A549 treated with CORT108297 at 1 μM for 4 hours (cell line): ENCODE measurements at places on chromosomes 2 and 18. TPM values are rescaled to one million over a fixed set of nuclear protein-coding genes. Genes with fewer than 3 reads are reported as not detected.

APOB gene
- not detected in 5 replicates for total RNA-seq

GPR45 gene
- total RNA-seq = not detected in 5 replicates

SESTD1 gene
- total RNA-seq = 16.5 to 24.3 TPM (median 23.7 TPM) in 5 replicates

ELAC1 gene
- 4.3 to 5.0 TPM (median 4.8 TPM) in 5 replicates for total RNA-seq

RALBP1 gene
- total RNA-seq = 23.9 to 30.6 TPM (median 28.1 TPM) in 5 replicates

SLC30A3 gene
- total RNA-seq = 2.4 to 4.1 TPM (median 3.9 TPM) in 5 replicates

IL36A gene
- not detected in 5 replicates for total RNA-seq

KIF1A gene
- 0.64 to 1.0 TPM (median 0.81 TPM) in 5 replicates for total RNA-seq

MGAT5 gene
- 13.8 to 20.1 TPM (median 17.7 TPM) in 5 replicates for total RNA-seq

CYP27A1 gene
- 0.12 to 0.18 TPM (median 0.15 TPM) in 5 replicates for total RNA-seq

PSD4 gene
- 8.3 to 12.9 TPM (median 10.1 TPM) in 5 replicates for total RNA-seq

NYAP2 gene
- total RNA-seq = not detected in 5 replicates

POMC gene
- not detected in 5 replicates for total RNA-seq

ALPP gene
- total RNA-seq = 0.59 to 0.81 TPM (median 0.74 TPM) in 5 replicates

RAD51AP2 gene
- total RNA-seq = not detected in 5 replicates

AQP12A gene
- not detected in 5 replicates for total RNA-seq

ASNSD1 gene
- total RNA-seq = 33.2 to 41.2 TPM (median 33.4 TPM) in 5 replicates

ANKRD30B gene
- total RNA-seq = 0.02 to 0.03 TPM (median 0.02 TPM) in 3 of 5 replicates, not detected in the others

ADRA2B gene
- 0.02 to 0.07 TPM (median 0.05 TPM) in 4 of 5 replicates, not detected in the other for total RNA-seq

SLC9A4 gene
- total RNA-seq = not detected in 5 replicates

SLC5A7 gene
- total RNA-seq = not detected in 5 replicates
